ENCODE measurements at places on chromosomes 6 and 20.
A peak's percentile ranks its signal among the peaks of the same experiment; 100 is the strongest.

DNA sequence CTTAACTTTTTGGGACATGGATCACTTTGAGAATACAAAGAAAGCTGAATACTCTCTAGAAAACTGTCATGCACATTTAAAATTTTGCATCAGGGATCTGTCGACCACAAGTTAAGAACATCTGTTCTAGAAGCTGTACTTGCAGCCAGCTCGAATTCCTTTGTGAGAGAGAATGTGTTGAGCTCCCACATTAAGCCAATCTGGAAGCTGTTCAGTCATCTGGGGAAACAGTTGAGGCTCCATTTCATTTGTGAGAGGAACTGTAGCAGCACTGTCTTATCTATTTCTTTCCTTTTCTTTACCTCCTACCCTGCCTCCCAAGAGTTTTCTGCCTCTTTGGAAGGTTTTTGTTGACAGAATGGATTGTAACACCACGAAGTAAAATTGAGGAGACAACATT lies 50.8 kb downstream of the KAT14 start:
- no peak for DNase-seq

- DNase-seq = no peak
Observed at GRCh38 chr6:138722425-138723371, 50.9 kb upstream of the CCDC28A start.

DNA sequence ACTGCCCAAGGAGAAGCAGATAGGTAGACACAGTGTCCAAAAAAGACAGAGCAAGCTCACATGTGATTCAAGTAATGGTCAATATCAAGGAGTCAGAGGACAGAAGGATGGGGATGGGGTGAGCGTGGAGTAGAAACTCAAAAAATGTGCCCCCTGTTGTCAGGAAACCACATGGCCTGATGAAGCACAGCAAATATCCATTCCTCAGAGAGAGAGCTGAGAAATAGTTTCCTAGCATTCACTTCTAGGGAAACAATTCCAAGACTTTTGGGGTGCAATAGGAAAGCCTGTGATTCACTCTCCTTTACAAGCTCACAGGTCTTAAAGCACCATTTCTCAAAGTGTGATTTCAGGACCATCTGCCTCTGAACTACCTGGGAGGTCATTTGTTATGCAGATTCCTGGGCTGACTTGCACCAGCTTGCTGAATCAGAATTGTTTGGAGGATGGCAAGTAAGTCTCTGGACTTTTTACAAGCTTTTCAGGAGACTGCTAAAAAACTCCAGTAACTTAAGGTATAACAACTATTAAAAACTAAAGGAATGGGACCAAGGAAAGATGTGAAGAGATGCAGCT lies 432.8 kb downstream of the HDGFL1 start:
- DNase-seq = no peak

GRCh38 chr6:116330511-116330910 lies 40.2 kb upstream of the DSE start:
- no peak for DNase-seq

GRCh38 chr20:45163083-45163803 lies 11.5 kb upstream of the PI3 start:
- DNase-seq = no peak

DNA sequence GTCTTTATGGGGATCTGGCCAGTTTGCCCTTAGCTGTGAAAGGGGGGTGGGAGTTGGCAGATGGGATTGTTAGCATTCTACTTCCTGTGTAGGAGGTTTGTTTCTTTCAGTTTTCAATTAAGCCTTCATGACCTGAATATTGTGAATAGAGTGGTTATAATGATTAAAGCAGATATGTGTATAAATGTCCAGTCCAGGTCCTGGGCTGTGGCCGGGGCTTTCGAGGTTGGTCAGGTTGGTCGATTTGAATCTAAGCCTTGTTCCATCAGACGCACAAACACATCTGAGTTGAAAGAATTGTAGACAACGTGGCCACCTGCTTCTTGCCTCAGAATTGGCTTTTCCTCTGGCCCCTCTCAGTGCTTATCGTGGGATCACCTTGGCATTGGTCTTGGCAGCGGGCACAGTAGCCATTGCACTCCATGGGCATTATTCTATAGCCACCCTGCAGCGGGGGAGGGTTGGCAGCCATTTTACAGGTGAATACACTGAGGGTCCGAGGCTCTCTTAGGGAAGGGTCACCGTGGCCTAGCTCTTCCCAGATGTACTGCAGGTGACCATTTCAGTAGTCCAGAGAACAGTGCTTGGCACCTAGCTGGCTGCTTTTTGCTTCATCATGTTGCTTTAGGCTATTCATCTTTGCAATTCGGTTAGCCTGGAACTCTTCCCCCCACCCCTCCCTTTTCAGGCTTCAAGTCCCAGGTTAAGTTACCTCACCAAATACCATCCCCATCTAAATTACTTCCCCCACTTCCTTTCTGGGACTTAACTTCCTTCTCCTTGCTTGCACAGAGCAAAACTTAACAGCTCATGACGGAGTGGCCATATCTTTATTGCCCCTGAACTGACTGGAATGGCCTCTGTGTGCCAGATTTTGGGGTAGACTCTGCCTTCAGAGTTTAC lies 1.1 kb downstream of the RNF114 start:
- DNase-seq = no peak

DNA sequence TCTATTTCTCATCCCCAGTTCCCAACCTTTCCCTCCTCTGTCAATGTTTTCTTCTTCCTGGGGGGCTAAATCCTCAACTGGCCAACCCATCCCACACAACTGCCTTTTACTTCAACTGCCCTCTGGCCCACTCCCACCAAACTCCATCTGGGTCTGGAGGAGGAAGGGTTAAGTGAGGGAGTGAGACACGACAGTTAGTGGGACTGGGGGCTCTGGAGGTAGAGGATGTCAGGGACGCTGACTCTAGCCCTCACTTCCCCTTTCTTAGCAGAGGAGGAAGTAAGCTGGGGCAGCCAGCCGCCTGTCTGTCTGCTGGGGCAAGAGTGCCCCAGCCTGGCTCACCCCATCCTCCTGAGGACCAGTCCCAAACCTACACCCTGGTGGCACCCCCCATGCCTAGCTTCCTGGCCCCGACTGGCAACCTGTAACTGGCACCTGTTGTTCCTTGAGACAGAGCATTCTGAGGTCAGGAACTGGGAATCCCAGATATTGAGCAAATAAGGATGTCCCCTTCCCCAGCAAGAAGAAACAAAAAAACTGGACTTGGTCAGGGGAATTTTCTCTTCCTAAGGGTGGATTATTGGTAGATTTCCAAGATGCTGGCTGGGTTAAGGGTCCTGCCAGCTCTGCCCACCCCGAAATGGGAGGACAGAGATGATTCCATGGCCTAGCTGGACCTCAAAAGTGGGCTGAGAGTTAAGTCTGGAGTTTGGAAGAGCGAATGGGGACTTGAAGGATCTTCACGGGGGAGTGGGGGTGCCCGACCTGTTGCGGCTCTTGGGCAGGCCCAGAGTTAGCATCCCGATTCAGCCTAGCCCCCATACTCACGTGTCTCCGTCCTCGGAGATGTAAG lies 971 bp downstream of the NFKBIE start:
- no peak for DNase-seq

DNA sequence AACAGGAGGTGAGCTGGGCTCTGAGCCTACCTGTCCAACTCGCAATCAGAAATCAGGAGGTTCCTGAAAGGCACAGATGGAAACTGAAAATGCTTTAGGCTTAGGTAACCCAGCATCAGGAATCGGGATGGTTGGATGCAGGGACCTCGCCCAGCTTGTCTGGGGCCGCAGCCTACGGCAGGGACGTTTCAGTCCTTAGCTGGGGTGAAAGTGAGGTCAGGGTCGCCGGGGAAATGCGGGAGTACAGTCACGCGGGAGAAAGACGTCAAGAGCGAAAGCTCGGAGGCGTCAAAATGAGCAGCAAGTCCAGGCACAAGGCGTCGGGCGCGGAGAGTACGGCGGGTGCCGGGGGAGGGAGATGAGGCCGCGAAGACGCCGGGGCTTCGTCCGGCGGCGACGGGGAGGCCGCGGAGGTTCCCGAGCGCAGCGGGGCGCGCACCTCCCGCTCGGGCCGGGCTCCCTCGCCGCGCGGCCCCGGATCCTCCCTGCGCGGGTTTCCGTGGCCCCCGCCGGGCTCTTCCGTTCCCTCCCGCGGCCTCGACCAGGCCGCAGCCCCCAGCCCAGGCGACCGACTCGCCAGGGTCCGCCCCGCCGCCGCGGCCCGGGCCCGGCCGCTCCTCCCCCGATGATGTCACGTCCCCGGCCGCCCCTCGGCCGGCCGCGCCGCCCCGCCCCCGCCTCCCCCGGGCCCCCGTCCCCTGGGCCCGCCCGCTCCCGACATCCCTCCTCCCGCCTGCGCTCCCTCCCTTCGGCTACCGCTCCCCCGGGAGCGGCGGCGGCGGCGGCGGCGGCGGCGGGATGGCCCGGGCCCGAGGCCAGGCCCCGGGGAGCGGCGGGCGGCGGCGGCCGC lies at the start of gene EBF4:
Gene EBF4, plus strand, starts transcription at position 745 of the 850 bp plus-strand sequence. CDS start 866 bp downstream, outside the sequence.
- peak; percentile 63 for DNase-seq

DNA sequence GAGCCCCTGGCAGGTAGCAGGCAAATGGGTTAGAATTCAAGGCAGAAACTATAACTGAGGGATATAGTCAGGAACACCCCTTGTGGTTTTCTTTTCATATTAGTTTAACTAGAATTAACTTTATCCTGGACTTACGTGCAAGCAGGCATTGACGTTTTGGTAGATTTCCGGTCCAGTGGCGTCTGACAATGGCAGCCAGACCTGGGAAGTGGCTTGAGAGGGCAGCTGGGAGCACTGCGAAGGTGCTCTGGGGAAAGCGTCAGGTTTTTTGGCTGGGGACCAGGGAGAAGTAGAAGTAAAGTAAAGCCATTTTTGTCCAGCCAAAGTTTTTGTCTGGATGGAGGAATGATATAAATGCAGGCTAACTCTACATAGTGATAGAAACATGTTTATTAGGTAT lies 8.4 kb upstream of the ACSS1 start:
- DNase-seq = no peak

DNA sequence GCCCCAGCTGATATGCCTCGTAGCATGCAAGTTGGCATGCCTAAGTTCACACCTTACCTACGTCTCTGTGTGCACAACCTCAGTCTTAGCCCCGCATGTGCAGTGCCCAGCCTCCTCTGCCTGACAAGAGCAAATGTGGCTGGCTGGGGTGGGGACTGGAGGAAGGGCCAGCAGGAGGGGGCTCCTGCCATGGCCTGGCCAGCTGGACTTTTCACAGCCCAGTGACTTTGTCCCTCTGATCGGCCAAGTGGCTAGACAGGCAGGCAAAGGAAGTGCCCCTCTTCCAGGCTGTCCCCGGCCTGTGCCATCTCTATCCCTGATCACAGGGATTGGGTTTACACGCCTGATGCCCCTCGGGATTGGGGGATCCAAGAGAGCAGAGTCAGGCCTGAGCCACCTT lies 49.5 kb upstream of the SIRPA start:
- no peak for DNase-seq

- DNase-seq = no peak
Observed at GRCh38 chr6:11665604-11666326, 112.8 kb downstream of the ADTRP start.

DNA sequence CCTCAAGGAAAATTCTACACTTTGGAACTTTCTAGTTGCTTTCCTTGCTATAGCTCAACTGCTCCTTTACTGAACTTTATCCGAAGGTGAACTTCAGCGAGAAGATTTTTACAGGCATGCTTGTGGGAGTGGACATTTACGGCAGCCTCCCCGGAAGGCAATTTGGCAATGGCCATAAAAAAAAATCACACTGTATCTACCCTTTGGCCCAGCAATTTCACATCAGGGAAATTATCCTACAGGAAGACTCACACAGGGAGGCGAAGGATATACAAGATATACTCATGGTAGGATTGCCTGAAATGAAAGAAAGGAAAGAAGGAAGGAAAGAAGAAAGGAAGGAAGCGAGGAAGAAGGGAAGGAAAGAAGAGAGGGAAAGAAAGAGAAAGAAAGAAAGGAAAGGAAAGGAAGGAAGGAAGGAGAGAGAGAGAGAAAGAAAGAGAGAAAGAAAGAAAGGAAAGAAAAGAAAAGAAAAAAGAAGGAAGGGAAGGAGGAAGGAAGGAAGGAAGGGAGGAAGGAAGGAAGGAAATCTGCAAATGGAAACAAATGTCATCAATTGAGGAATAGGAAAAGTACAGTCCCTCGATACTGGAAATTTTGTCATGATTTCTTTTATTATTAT lies 25.7 kb downstream of the OVOL2 start:
- DNase-seq = no peak

DNA sequence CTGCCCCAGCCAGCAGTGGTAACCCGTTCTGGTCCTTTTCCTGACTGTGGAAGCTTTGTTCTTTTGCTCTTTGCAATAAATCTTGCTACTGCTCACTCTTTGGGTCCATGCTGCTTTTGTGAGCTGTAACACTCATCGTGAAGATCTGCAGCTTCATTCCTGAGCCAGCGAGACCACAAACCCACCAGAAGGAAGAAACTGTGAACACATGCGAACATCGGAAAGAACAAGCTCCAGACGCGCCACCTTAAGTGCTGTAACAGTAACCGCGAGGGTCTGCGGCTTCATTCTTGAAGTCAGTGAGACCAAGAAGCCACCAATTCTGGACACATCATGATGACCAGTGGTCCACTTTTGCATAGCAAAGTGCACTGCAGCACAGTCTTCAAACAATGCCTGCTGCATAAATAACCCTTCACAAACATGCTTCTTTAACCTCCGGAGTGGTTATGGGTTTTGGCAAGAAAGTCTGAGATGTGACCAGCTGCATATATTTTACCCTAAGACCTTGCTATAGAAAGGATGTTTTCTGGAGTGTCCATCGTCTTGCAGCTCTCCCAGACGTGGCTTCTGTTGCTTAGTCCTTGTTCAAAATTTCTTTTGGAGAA lies 8.9 kb upstream of the MUC22 start:
- DNase-seq = no peak

- no peak for DNase-seq
Observed at GRCh38 chr6:168194732-168195567, 115.9 kb upstream of the FRMD1 start.

- DNase-seq = peak; percentile 32
Observed at GRCh38 chr6:28368522-28368921, 18.8 kb downstream of the ZKSCAN3 start.

- no peak for DNase-seq
Observed at GRCh38 chr6:158942349-158942748, 57.7 kb downstream of the RSPH3 start.

- DNase-seq = no peak
Observed at GRCh38 chr6:63448229-63448628, 124.1 kb upstream of the LOC128125822 start.

GRCh38 chr20:63740627-63741353 lies 1.2 kb downstream of the SLC2A4RG start:
- no peak for DNase-seq

- no peak for DNase-seq
Observed at GRCh38 chr6:29924731-29925130, 17.6 kb upstream of the HLA-A start.

DNA sequence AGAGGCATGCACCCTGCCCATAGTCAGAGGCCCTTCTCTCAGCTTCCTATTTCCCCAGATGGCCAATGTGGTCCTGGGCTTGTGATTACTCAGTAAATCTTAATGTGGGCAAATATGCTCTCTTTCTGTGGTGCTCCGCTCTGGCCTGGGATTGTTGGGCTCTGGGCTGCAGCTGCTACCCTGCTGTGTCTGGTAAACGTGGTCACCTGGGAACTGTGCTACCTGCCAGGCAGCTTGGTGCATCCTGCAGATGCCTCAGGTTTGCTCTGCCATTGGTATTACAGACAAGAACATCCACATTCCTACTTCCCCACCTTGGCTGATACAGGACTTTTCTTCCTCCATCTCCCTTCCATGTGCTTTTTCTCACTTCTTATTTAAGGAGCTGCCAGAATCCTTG lies 611.5 kb upstream of the IMPG1 start:
- DNase-seq = no peak

- no peak for DNase-seq
Observed at GRCh38 chr6:105803442-105803841, 282.7 kb upstream of the PRDM1 start.

All from GM12891 (cell line).